Right kidney (tissue), 9 donors: ENCODE measurements at places on chromosomes 1 and 21.
A peak's percentile ranks its signal among the peaks of the same experiment; 100 is the strongest.

DNA sequence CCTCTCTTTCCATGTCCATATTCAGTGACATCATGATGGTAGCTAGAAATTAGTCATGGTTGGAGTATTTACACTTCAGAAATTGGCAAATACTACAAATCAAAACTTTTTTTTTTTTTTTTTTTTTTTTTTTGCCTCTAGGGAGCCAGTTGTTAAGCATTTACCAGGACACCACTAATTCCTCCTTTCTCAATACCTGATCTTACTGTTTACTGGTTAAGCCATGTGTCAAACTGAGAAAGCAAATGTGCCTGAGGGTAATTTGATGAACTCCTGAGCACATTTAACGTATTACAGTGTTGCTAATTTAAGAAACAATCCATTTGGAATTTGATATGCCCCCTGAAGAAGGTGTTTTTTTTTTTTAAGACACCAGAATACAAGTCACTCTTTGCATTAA, 94.4 kb downstream of the DNM3 start:
- DNase-seq = no peak

DNA sequence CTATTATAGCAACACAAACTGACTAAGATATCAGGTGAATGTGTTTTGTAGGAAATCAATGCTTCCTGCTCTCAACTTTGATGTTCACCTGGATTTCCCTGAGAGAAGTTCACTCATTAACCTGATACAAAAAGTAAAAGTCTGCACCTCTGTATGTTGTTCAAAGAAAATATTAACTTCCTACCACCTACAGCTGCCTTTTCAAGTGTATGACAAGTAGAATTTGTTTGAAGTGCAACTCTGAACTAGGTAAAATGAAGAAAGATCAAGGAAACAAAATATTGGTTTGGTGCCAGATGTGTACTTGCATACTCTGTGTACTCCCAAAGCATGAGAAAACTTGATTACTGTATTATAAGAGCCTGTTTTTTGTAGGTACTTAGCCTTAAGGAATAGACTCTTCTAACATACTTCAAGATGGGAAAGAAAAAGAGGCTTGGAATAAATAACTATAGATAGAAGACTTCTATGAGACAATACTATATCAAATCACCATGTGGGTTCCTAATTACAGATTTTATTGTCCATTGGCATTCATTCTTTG, 193.4 kb downstream of the APP start:
- DNase-seq = no peak

DNA sequence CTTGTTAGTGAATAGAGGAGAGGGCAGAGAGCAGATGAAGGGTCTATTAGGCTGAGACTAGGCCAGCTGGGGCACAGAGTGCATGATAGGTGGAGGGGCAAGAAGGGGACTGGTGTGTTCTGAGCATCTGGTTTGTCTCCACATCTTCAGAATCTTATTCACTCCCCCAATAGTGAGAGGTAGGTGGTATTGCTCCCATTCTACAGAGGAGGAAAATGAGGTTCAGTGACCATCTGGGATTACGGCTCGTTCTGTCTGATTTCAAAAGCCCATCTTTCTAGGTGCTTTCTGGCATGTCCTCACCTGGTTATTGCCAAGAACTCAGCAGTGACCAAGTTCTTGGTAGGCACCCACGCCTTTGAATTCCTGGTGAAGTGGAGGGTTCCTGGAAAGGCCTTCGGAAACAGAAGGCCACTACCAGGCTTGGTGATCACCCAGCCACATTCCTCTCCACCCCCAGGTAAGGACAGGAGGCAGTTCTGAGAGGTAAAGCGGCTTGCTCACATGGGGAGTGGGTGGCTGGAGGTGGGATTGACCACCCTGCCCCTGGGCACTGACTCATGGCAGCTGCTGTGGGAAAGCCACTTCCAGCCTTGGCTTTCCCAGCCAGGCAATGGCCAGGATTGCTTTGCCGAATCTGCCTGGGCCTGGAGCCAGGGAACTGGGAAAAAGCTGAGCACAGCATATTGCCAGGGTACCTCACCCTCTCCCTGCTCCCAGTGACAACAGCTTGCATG, 18.8 kb upstream of the CITED4 start:
- no peak for DNase-seq

DNA sequence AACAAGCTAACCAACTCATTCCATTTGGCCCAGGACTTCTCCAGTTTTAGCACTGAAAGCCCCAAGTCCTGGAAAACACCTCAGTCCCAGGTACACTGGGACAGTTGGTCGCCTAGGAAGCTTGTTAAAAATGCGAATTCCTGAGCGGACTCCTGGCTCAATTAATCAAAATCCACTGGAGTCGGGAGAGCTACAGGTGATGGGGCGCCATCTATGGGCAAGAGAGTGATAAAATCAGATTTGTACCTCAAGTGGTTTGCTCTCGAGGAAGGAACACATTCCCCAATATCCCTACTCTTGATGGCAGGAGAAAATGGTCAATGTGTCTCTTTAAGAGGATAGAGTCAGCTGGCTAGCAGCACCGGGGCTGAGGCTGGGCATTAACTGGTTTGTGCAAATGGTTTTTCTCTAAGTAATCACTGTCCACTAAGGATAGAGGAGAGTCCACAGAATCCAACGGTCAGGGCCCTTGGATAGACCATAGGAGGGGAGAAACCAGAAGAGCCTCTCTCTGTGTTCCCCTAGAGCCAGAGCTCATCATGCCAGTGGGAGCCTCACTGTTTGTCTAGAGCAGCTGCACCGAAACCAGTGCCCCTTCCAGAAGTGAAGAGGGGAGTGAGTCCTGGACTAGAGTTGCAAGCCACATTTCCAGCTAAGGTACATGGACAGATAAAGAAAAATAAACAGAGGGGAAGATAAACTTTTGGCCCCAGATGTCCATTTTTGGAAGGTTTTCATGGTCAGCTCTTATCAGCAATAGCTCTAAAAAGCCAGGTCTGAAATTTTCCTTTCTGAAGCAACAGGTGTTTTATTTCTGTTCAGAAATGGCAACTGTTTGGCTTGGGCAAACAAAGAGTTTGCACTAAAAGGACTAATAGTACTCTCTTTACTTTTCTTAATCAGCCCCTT, 148.5 kb downstream of the TENT5C start:
- DNase-seq = peak; percentile 43

- no peak for DNase-seq
These were observed 16.5 kb upstream of the SLC30A1 start for GRCh38 chr1:211595419-211595818.

DNA sequence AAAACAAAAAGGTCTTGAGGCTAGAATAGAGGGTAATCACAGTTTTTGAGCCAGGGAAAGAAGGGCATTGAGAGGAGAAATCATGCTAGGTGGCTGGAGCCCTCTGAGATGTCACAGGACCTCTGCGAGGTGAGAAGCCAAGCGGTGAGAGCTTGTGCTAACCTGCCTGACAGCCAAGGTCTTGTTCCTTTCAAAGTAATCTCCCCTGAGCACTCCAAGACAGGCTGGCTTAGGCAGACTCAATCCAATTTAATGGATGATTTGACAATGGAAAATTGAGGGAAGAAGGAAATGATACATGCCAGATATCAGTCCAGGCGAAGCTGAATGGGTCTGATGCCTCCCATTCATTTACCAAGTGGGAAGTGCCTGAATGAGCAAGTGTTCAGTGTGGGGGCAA, 311.9 kb upstream of the PTBP2 start:
- no peak for DNase-seq

DNA sequence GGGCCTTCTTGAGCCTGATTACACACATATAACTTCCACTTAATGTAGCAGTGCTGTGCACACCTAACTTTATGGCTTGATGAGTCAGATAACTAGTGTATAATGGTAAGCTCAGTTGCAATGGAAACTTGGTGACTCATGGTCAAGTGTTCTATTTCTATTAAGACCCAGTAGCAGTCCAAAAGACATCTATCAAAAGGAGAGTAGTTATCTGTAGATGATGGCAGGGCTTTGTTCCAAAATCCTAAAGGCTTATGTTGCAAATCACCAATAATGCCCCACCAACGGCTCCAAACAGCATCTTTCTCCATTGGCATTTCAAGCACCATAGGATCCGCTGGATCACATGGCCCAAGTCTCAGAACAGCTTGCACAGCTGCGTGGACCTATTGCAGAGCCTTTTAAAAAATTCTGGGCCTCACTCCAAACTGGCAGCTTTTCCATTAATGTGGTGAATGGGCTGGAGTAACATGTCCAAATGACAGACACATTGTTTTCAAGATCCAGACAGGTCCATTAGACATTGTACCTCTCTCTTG, 566.8 kb upstream of the USP24 start:
- DNase-seq = no peak

DNA sequence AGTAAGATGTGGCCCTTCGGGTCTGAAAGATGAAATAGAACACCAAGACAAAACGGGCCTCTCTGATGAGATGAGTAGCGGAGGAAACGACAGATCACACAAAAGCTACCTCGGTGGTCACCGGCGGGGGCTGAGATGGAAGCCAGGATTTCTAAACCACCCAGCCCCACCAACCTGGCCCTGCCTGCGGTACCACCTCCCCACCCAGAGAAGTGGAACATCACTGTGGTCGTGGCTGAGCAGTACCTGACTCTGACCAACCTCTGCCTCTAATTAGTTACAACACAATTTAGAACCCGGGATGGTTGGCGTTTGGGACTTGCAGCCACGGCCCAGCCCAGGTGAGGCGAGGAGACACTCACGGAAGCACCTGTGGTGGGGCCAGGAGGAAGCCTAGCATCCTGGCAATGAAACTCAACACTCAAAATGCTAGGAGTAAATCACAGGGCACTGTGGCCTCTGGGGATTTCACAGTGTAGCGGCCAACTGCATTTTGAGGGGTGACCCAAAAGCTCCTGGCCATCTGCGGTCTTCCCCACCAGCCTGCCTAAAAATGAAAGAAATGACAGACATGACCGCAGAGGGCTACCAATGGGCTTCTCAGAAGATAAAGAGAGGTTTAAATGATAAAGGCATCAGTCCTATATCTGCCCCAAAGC, 73.4 kb downstream of the ITPKB start:
- no peak for DNase-seq

DNA sequence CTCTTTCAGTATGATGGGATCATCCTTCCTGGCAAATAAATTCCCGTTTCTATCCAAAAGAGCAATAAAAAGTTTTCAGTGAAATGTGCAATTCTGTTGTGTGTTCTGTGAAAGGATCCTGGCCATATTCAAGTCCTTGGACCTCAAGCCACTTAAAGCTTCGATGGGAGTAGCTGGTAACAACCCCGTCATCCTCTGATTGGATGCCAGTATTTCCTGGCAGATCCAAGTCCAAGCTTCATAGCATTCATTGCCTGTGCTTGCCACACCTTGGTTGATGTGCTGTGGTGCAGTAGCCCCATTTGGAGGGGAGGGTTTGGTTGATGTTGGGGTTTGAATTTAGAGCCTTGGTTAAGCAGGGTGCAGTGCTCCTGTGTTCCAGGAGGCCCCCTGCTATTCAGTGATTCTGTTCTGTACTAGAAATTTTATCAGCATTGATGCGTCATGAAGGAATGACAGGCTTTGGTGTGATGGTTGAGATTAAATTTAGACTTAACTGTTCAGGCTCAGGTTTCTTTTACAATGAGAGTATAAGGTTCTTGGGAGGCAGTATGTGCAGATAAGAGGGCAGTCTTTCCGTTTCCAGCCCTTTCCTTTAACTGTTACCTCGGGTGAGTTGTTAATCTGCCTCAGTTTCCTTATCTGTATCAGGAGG, 4.9 kb downstream of the RPL11 start:
- DNase-seq = no peak

GRCh38 chr1:31122101-31122735, 56.7 kb upstream of the PUM1 start:
- DNase-seq = no peak

GRCh38 chr1:87712261-87713010, 383.8 kb downstream of the LMO4 start:
- no peak for DNase-seq

GRCh38 chr21:36288651-36289243, 31.2 kb upstream of the MORC3 start:
- DNase-seq = no peak

GRCh38 chr1:103307751-103308150, 199.4 kb upstream of the COL11A1 start:
- DNase-seq = no peak
